ENCODE measurements at places on chromosomes 4 and X.

DNA sequence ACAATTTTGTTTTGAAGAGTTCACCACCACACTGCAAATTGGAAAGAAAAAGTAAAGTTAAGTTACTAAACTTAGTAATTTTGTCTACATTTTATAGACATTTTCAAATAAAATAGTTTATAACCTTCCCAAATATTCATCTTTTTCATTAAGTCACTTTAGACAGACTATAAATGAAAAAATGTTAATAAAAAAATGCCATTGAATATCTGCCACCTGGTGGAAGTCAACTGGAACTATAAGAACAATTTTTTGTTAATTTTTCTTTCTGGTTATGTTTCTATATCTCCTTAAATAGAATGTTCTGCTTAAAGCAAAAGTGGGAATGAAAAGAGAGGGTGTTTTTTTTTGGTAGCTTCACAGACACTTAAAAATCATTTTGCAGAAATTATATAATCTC, 534.4 kb upstream of the PCDH10 start:
- no peak for DNase-seq

- DNase-seq = no peak
Measured at GRCh38 chr4:100838286-100838685, 320.5 kb upstream of the EMCN start.

GRCh38 chrX:38811515-38812243, 10.4 kb downstream of the MID1IP1 start:
- DNase-seq = no peak

- no peak for DNase-seq
Measured at GRCh38 chrX:17994429-17994828, 133.3 kb upstream of the RAI2 start.

DNA sequence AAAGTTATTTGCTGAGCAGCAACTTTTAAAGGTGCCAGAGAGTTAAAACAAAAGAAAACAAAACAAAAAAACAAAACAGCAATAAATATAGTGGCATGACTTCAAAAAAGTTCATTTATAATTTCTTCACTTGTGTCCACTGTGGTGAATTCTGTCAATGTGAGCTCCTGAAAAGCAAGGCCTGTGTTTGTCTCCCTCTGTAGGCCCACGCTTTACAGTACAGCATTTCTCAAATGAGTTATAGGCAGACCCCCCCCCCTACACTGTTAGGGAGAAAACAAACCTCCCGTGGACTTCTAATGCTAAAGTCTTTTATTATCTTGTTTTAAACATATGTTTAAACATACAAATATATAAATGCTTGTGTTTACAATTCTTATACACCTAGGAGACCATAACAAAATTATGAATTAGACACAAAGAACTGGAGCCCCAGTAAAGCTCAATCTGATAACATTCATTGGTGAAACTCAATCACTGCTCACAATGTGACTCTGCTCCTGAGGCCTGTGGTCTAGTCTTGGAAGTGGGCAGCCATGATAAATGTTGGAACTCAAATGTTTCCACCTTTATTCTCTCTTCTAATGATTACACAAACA, 47.0 kb upstream of the SCOC start:
- no peak for DNase-seq

DNA sequence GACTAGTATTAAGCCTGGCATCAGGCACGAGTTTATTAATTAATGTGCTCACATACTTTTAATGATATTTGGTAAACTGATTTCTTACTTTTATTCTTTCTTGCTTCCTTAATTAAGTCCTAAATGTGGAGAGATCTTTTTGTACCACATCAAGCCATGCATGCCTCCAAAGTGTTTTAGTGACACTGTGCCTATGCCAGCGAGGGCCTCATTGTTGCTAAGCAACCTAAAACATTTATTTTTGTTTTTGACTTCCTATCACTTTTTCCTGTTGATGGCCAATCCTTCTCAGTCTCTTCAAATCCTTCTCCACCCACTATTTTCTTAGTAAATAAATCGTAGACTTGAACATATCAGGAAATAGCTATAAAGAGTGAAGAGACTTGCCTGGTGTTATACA, 5.5 kb upstream of the NSUN7 start:
- DNase-seq = no peak

DNA sequence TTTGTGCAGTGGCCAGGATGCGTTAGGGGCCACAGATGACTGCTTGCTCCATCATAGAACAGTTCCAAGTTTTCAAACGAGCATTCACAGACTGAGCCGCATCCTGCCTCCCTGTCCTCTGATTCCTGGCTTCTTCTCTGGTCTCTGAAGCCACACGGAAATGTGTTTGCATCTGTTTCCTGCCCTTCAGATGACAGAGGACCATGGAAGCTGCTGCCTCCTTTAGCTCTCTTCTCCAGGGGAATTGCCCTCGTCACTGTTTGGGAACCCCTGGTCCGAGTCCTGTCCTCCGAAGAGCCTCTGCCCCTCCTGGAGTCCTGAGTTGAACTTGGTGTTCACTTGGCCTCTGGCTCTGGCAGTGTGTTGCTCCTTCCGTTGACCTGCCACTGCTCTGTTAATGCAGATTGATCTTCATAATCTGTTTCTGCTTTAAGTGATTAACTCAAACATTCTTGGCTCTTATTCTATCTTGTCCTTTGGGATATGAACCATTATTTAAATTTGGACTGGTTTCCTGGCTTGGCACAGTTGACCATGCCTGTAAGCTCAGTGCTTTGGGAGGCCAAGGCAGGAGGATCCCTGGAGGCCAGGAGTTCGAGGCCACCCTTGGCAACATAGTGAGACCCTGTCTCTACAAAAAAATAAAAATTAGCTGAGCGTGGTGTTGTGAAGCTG, 96.0 kb downstream of the PTTG2 start:
- no peak for DNase-seq

- no peak for DNase-seq
Measured at GRCh38 chr4:180203349-180203748, 2039.9 kb upstream of the TENM3 start.

DNA sequence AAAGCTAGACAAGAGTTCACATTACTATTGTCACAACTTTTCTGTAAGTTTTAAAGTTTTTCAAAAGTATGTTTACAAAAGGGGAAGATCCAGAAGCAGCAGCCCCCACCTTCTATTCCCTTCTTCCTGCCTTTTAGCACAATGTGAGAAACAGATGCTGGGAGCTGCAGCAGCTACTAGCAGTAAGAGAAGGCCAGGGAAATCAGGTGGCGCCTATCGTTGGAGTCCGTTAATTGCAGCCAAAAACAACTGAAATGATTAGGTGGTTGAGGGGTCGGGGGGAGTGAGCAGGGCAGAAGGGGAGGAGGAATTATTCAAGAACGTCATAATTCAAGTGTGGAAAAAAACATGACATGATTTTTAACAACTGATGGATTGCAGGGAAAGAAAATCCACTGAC, 27.4 kb downstream of the FRYL start:
- no peak for DNase-seq

DNA sequence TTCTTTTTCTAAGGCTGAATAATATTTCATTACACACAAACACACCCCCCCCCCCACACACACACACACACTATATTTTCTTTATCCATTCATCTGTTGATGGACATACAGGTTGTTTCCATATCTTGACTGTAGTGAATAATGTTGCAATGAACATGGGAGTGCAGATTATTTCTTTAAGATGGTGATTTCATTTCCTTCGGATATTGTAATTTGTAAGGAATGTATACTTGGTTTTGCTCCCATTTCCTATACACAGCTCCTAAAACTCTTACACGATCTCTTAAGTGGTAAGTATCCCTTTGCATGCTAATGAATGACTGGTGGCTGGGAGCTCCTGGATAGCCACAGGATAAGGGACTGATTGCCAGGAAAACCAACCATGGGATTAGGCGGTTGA, 14.7 kb upstream of the RBMXL3 start:
- no peak for DNase-seq

- no peak for DNase-seq
Measured at GRCh38 chrX:20829665-20830491, 544.3 kb upstream of the CNKSR2 start.

DNA sequence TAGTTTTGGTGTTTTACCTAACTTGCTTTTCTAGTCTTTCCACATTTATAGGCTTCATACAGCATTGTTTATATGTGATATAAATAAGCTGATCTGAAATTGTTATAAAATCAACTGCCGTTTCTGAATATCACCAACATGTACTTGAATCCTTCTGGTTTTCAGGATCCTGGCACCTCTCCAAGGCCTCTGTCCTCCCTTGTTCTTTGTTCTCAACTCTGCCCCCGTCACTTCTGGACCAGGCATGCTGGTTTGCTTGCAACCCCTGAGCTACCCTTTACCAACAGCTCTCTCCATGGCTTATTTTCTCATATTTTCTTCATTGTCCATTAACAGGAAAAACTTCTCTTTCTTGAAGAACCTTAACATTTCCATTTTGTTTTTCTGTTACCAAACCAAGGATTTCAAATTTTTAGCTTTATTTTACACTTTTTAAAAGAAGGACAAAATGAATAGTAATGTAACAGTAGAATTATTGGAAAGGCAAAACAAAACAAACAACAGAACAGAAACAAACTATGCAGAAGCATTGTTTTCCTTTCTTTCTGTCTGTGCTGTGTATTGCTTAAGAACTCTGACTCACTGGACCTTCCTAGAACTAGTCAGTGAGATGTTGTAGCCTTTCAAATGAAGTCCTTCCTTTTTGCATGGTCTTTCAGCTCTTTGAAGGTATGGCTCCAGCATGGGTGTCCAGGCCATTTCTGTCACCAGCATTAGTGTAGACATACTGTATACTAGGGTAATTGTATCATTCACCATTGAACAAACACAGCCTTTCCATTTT, 44.8 kb downstream of the BANK1 start:
- no peak for DNase-seq

DNA sequence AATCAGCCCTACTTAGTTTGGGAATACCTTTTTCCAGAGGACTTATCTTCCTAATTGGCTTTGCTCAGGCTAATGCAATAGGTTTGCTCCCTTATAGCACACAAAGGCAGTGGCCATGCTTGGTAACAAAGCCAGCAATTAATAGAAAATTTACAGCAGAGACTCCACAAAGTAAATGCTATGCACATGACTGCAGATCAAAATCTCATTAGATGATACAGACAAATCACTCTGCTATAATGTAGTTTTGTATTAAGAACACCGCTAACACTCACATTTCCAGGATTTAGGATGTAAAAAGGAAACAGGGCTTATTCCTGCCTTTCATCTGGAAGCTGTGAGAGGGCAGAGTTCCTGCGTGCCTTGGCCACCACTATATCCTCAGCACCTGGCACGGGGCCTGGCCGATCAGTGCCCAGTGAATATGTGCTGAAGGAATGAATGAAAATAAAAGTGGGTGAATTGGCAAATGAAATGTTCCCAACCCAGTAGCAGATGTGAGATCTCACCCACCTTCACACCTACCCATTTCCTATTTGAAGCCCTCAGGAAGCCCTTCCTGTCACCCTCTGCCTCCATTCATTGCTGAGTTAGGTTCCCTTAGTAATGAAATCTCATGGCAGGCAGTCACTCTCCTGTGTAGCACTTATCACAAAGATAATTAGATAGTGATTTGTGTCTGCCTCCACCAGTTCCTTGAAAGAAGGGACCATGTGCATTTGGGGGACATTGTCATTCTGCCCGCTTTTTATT, 5.1 kb downstream of the SEPTIN6 start:
- no peak for DNase-seq

DNA sequence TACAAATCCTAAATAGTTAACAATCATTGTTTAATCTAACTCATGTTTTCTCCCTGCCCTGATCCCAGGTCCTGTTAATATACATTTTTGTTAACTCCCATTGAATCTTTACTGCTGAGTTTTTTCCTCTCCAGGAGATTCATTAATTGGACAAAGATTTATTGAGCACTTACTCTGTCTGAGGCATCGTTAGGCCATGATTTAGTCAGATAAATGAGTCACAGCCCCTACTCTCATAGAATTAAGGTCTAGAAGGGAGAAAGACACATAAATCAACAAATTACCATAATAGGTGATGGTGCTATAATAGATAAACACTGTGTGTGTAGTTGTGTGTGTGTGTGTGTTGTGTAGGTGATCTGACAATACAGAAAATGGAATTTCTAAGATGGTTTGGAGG, 112.5 kb downstream of the MAPK10 start:
- DNase-seq = no peak

GRCh38 chr4:128768373-128768996, 41.0 kb upstream of the JADE1 start:
- no peak for DNase-seq

- no peak for DNase-seq
Measured at GRCh38 chrX:47481160-47481559, 1.9 kb downstream of the ZNF41 start.

- no peak for DNase-seq
Measured at GRCh38 chr4:176432811-176433540, 113.2 kb downstream of the SPCS3 start.

- DNase-seq = no peak
Measured at GRCh38 chrX:28609917-28610613, 22.8 kb downstream of the IL1RAPL1 start.

DNA sequence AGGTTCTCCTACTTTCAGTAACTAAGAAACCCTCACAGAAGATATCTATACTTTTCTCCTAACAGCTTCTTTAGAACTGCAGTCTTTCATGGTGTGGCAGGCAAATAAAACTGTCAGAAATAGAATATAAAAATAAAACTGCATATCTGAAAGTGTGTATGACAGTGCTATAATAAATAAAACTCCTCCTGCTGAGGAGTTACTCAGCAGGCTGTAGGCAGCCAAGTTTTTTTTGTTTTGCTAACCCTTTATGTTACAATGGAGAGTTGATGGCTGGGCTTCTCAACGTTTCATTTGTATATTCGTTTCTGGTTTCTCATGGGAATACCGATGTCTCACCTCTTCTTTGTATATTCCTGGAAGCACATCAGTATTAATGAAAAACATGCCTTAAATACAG, 18.2 kb upstream of the UGT2B10 start:
- no peak for DNase-seq

- DNase-seq = no peak
Measured at GRCh38 chr4:79613269-79613935, 205.4 kb upstream of the GK2 start.

DNA sequence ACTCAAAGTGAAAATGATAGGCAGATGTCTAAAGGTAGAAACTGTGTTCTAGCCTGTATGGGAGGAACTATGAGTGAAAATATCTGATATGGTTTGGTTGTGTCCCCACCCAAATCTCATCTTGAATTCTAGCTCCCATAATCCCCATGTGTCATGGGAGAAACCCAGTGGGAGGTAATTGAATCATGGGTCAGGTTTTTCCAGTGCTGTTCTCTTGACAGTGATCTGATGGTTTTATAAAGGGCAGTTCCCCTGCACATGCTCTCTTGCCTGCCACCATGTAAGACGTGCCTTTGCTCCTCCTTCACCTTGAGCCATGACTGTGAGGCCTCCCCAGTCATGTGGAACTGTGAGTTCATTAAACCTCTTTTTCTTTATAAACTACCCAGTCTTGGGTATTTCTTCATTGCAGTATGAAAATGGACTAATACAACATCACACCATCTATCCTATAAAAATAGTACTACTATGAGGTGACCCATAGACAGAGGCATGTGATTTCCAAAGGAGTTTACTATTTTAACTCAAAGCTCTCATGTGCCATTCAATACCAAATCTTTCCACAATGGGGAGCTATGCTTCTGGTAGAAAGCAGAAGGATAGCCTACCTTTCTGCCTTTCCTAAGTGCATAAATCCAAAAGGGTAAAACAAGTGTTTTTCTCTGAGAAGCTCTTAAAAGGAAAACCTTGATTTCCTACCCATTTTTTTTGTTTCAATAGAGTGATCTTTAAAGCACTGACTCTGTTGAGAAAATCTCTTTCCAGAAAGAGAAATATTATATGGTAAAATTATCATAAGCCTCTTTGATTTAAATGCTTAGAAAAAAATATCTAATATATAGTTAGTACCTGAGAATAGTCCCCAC, 38.8 kb downstream of the SEC31A start:
- no peak for DNase-seq

GRCh38 chrX:41317477-41318208, 16.3 kb upstream of the DDX3X start:
- DNase-seq = no peak

Data from activated CD8-positive, alpha-beta memory T cell treated with anti-CD3 and anti-CD28 coated beads for 1 hour (primary cell).